ENCODE measurements at places on chromosomes 2 and 18. TPM values are rescaled to one million over a fixed set of nuclear protein-coding genes. Genes with fewer than 3 reads are reported as not detected.

TNS1 gene
- polyA plus RNA-seq, result 1.5 TPM

CDCA7 gene
- polyA plus RNA-seq, result 0.78 TPM

CNDP1 gene
- 2.1 TPM for polyA plus RNA-seq

DNAJC5G gene
- polyA plus RNA-seq, result not detected

GAD1 gene
- polyA plus RNA-seq, result 66.4 TPM

PHOSPHO2 gene
- 25.4 TPM for polyA plus RNA-seq

PLEKHH2 gene
- polyA plus RNA-seq, result 1.1 TPM

KIDINS220 gene
- polyA plus RNA-seq, result 338 TPM

PLGLB1 gene
- 15.9 TPM for polyA plus RNA-seq

GEN1 gene
- 9.3 TPM for polyA plus RNA-seq
